Kidney epithelial cell (primary cell): ENCODE measurements at places on chromosomes 2 and 18. TPM values are rescaled to one million over a fixed set of nuclear protein-coding genes. Genes with fewer than 3 reads are reported as not detected.

The SLC4A3 gene
- total RNA-seq: 11.6 TPM in 2 replicates

The ABCG8 gene
- not detected in 2 replicates for total RNA-seq

DNA sequence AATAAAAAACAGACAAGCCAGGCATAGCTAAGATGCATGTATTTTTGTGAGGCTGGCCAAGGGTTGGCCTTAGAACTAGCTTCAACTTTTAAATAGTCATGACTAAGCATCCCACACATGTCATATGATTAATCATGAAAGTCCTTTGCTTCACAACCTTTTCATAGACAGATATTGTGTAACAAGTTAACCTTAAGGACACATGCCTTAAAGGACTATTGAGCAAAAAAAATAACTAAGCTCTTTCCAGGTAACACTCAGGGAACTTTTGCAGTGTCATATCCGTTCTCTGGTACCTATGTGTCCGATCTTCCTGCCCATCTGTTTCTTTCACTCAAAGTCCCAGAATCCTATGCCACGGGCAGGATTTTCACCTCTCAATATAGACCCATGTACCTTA is 498.4 kb downstream of the STK39 start:
- DNase-seq: no peak

GRCh38 chr2:101400506-101401325 is 13.4 kb upstream of the CREG2 start:
- no peak for DNase-seq

- DNase-seq: no peak
These were observed 47.1 kb upstream of the UBE2E3 start for GRCh38 chr2:180933332-180933731.

DNA sequence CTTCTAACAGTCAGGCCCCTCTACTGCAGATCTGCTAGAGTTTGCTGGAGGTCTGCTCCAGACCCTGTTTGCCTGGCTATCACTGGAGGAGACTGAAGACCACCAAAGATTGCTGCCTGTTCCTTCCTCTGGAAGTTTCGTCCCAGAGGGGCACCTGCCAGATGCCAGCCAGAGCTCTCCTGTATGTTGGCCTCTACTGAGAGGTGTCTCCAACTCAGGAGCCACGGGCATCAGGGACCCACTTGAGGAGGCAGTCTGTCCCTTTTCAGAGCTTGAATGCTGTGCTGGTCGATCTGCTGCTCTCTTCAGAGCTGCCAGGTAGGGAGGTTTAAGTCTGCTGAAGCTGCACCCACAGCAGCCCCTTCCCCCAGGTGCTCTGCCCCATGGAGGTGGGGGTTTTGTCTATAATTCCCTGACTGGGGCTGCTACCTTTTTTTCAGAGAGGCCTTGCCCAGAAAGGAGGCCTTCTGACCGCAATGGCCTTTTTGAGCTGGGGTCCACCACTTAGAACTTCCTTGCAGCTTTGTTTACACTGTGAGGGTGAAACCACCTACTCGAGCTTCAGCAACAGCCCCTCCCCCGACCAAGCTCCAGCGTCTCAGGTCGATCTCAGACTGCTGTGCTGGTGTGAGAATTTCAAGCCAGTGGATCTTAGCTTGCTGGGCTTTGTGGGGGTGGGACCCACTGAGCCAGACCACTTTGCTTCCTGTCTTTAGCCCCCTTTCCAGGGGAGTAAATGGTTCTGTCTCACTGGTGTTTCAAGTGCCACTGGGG is 566.0 kb downstream of the NR4A2 start:
- DNase-seq: no peak

GRCh38 chr18:13543811-13544732 is 182.3 kb downstream of the FAM210A start:
- DNase-seq: no peak

DNA sequence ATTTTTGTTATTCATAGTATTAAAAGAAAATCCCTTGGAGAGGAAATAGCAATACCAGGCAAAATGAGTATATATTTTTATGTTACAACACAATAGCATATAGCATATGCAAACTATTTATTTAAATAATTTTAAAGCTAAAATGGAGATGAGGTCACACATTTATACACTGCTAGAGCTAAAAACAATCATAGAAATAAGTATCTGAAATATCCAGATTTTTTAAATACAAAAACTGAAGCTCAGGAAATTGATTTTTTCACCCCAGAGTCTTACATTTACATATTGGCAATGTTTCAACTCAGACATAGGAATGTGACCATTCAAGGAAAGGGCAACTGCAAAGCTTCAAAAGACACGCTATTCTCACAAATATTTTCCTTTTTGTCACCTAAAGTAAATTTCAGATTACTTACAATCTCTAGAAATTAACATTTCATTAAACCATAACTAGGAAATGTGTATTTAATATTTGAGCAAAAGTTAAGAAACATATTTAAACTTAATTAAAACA is 8.9 kb downstream of the TFPI start:
- no peak for DNase-seq
